ENCODE measurements at places on chromosomes 4 and X.

GRCh38 chrX:47380268-47380667 lies 9.9 kb downstream of the ZNF157 start:
- DNase-seq = peak; percentile 49

GRCh38 chrX:2549876-2550275 lies 49.1 kb upstream of the DHRSX start:
- no peak for DNase-seq

DNA sequence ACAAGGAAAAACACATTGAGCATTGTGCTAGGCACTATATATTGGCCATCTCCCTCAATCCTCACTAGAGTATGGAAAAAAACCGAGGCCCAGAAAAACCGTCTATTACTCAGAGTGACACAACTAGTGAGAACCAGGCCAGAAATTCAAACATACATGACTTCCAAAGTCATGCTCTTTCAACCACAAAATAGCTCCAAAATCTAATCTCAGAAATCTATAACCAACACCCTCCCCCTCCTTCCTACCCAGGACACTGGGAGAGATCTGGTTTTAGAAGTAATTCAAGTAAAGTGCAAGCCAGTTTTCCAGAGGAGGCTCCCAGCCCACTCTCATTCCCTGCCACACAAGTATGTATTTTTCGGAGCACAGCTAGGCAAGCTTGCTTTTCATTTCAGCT lies 7.6 kb downstream of the HS3ST1 start:
- no peak for DNase-seq

DNA sequence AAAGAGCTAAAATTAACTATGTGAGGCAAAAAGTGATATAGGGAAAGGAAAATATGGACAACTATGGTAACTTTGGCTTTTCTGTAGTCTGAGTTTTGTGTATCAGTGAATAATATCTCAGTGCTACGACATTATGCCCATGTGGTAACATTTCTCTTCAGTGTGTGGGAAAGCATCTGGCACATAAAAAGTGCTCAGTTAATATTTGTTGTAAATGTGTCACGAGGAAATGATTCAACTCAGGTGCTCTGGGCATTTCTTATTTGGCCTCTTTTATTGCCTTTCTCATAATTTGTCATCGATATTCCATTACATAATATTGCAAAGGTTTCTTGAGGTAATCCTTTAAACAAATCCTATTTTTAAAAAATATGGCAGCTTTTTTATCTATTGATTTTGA lies 17.6 kb downstream of the OFD1 start:
- DNase-seq = no peak

DNA sequence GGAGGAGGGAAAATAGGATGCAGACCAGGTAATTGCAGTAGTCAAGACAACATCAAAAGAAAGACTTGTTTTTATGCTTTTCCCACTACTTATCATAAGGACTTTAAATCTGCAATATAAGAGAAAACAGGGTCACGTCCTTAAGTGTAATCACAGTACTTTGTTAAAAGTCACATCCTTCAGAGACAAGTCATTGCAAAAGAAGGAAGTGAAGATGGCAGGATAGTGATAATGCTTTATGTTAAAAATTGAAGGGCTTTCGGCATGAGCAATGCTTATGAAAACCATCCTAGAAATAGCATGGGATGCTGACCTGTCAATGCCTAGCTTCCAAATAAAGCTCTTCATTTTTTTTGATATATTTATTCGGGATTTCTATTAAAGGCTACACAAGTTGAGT lies 110.2 kb upstream of the TENM3 start:
- no peak for DNase-seq

- no peak for DNase-seq
These were observed 459.8 kb upstream of the DIPK2B start for GRCh38 chrX:45660477-45660876.

DNA sequence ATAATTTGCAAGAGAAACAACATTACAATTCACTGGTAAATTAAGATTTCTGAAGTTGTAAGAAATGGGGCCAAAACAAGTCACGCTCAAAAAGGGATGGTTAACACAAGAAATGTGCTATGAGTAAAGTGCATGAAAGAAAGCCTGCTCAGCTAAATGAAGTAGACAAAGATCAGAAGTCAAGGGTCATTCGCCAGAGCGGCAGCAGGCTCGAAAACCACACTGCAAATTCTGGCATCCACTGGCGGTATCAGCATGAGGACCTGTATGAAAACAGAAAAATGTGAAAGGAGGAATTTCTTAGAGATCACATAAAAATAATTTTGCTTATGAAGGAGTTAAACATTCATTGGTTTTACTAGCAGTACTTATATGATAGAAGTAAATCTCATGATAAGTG lies 49.6 kb downstream of the FBXL5 start:
- no peak for DNase-seq

- no peak for DNase-seq
These were observed 132.6 kb upstream of the MXRA5 start for GRCh38 chrX:3479026-3479425.

DNA sequence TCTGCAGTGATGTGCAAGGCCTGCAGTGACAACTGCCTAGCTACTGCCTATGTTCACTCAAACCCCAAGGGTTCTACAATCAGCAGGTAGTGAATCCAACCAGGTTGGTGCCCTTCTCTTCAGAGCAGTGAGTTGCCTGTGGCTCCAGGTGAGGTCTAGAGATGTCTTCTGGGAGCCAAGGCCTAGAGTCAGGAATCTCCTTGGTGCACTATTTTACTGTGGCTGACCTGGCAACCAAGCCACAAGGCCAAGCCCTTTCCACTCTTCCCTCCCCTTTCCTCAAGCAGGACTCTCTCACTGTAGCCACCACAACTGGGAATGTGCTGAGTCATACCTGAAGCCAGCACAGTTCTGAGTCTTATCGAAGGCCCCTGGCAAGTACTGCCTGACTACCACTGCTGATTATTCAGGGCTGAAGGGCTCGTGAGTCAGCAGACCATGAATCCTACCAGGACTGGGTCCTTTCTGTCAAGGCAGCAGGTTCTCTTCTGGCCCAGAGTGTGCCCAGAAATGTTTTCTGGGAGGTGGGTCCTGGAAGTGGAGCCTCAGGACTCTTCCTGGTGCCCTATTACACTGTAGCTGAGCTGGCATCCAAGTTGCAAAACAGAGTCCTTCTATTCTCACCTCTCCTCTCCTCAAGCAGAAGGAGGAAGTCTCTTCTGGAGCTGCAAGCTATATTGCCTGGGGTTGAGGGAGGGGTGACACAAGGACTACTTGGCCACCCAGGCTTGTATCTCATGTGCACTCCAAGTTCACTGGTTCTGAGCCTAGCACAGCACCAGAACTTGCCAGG lies 111.6 kb downstream of the BTC start:
- DNase-seq = no peak

- peak; percentile 30 for DNase-seq
These were observed 181.3 kb upstream of the STK26 start for GRCh38 chrX:131841496-131842437.

DNA sequence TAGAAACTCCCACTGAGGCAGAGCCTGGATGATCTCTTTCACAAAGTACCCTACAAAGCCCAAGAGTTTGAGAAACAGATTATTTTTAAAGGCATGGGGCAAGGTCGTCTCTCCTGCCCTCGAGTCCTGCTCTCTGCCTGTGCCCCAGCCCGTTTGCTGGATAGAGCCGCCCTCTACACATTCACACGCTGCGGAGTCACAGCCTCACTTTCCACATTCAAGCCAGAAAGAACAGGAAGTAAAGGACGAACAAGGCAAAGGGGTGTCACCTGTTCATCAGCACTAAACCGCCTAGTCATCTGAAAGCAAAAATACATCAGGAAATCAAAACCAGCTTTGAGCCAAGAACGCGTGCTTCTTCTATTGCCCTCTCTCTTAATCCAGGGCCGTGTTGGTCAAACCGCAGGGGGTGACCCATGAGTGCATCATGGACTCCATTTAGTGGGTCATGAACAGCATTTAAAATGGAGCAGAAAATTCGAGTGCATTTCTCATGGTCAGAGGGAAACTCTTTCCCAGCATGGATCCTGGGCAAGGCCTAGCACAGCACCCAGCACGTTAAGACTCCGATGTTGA lies 83.4 kb downstream of the PHKA2 start:
- DNase-seq = no peak

- no peak for DNase-seq
These were observed 18.9 kb downstream of the TMEM175 start for GRCh38 chr4:951186-951585.

- DNase-seq = peak; percentile 30
These were observed 7.4 kb downstream of the HNRNPH2 start for GRCh38 chrX:101415180-101416145.

DNA sequence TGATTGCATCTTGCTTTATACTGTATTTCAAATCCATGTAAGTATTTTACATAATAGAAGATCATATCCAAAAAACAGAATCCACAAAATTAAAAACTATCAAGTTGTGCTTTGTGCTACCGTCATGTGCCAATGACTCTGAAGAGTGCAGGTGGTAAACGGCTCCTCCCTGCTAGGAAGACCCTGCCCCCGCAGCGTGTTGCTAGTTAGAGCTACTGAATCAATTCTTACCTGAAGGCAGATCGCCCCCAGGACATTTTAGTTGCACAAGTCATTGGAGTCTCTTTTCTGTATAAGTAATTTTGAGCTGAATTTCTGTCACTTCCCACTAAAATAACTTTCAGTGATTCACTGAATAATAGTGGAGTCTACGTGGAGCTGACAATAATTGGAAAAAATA lies 599.5 kb upstream of the ZFP42 start:
- DNase-seq = no peak

- no peak for DNase-seq
These were observed 281.1 kb downstream of the SLC7A11 start for GRCh38 chr4:137961051-137961438.

- DNase-seq = no peak
These were observed 97.6 kb upstream of the STIM2 start for GRCh38 chr4:26763063-26763462.

- DNase-seq = no peak
These were observed 155.5 kb downstream of the EMCN start for GRCh38 chr4:100362366-100362765.

- DNase-seq = no peak
These were observed 10.8 kb downstream of the IGFBP7 start for GRCh38 chr4:57099363-57099762.

GRCh38 chr4:158777423-158778155 lies 8.8 kb downstream of the FNIP2 start:
- DNase-seq = no peak

- DNase-seq = no peak
These were observed 175.6 kb downstream of the FBXO8 start for GRCh38 chr4:174107746-174108354.

DNA sequence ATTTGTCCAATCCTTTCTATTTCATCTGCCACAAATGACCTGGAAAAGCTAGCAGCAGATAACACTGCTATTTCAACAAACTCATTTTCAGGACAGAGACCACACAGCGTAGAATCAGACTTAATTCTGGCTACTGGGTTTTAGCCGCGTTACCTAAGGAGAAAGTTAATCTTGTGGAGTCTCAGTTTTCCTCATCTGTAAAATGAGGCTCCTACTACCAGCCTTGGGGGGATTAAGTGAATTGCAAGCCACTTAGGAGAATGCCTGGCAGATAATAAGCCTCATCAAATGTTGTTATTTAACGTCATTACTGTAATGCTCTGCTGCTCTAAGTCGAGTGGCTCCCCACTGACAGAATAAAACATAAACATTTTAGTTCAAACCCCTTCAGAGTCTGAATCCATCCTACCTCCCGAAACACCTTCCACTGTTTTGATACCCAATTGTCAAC lies 1.4 kb downstream of the CCNI start:
- no peak for DNase-seq

DNA sequence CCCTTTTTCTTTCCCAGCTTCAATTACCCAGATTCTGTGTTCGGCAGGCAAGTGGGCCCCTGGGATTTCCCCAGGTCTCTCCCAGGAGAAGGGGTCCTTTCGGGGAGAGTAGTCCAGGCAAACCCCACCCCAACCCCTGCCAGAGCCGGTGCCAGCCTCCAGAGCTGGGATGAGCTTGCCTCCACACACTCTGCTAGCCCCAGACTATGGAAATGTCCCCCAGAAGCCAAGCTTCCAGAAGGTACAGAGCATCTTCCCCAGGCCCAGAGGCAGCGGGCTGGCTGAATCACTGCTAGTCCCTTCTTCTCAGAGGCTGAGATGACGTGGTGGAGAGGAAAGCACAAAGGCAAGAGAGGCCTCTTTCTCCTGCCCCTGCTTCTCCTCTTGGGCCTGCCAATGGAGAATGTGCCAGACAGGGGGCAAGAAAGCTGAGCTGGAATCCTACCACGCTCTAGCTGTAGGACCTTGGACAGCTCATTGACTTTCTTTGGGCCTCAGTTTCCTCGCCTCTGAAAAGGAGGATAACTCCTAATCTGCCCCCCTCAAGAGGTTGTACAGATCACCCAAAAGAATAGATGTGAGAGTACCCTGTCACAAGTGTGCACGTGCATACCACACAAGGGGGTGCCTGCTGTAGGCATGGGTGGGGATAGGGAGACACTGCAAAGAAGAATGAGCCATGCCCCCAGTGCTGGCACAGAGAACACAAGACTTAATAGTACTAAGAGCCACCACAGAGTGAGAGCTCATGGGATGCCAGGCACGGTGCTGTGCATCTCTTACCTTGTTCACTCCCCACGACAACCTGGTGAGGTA lies 2.1 kb downstream of the SASH3 start:
- DNase-seq = no peak

DNA sequence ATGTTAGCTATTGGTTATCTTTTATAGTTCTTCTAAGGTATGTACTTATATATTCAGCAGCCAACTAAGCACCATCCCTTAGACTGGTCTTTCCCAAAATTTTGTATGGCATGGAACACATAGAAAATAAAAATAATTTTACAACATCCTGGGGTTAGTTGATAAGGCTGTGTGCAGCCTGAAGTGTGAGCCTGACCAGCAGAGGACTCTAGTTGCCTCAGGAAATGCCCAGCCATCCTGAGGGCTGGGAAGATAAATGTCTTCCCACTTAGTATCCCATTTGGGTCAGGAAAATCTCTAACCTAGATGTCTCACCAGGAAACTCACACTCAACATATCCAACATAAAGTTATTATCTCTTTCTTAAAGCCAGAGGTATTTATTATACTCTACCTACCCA lies 251.4 kb upstream of the POF1B start:
- no peak for DNase-seq

DNA sequence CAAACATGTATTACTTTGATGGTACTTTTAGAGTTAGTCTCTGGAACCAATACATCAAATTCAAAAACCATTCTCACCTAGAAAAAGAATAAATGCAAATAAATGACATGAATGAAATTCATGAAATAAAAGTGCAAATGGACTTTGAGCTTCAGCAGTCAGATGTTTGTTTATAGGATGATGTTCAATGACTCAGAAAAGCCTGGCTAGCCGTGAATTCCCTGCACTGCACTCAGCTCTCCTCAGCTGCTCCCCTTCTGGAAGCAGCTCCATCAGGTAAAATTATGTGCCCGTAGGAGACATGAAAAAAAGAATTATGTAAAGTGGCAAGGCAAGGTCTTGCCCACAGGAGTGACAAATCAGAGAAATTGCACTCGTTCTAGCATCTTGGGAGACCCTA lies 390.6 kb downstream of the GPM6A start:
- DNase-seq = no peak

DNA sequence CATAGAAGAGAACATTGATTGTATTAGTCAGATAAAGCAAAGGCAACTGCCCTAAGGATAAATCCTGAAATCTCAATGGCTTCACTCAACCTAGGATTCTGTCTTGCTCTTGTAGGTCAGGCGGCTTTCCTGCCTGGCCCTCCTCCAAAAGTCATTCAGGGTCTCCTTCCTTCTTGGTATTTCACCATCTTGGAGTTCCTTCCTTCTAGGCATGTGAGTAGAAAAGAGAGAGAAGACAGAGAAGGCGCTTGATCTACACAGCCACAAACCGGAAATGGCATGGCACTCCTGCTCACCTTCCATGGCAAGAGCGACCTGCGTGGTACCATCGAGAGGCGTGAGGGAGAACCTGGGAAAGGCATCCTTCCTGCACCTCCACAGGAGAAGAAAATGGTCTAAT lies 45.3 kb upstream of the HELT start:
- no peak for DNase-seq

GRCh38 chr4:114087596-114088230 lies 108.3 kb upstream of the ARSJ start:
- no peak for DNase-seq

All from stimulated activated CD4-positive, alpha-beta T cell treated with anti-CD3 and anti-CD28 coated beads, Interleukin-1b, Interleukin-23, amount 100 ng/mL, for 4 hours (primary cell).